Kidney (tissue), 22 donors: ENCODE measurements at places on chromosomes 12 and 14. TPM values are rescaled to one million over a fixed set of nuclear protein-coding genes. Genes with fewer than 3 reads are reported as not detected.

GNB3 gene
- 2.6 TPM for total RNA-seq

DNA sequence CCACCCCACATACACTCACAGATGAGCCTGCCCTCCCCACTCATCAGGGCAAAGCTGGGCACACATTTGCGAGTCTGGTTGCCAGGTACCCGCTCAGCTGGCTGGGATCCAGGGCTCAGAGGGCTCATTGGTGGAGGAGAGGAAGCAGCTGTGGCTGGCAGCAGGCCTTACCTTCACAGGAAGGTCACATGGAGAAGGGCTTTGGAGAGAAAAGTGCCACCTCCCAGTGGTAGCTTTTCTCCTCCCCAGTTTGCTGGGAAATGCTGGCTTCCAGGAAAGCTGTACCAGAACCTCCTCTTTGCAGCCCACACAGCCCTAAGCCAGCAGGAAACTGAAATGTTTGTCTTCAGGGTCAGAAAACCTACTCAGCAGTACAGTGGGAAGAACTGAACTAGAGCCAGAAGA is 55.6 kb downstream of the LGMN start:
- peak overlapping the region; percentile 23 for H3K27ac ChIP-seq
- H3K4me3 ChIP-seq = no peak overlapping the region
- no peaks in the 10 kb centered on the region for H3K27me3 ChIP-seq
- no peaks in the 10 kb centered on the region for H3K36me3 ChIP-seq
- peak; percentile 59 for DNase-seq

HSPB8 gene
- 81.3 TPM for total RNA-seq

DNA sequence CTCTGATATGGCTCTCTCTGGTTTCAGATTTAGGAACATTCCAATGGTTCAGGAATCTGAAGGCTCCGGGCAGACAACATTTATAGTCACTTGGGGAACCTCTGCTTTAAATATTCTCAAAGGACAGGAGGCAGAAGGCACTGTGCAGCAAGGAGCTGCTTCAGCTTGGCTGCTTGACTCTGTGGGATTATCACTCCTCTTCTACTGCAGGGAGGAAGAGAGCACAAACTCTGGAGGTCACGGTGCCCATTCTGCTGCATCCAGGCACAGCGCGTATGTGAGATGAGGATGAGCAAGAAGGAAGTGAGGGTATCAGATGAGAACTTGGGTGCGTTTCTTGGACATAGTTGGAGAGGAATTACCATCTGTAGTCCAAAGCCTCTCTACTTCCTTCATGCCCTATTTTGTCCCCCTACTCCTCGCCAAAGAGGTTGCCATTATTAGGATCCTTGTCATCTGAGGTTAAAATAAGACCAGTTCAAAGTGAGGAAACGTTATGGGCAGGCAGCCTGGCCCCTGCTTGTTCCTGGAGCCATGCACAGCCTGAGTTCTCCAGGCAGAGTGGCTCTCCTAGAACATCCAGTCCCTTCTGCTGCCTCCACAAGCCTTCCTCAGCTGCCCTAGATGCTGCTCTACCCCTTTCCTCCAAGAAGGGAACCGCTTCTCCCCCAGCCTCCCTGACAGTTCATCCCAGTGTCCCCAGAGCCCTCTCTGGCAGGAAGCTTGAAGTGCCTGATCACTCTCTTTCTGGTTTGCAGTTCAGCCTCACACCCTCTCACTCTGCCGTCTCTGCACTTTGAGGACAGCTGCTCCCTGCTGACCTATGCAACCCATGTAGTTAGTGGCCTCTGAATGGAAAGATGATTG is 12.5 kb downstream of the FGF6 start:
- H3K36me3 ChIP-seq = no peaks in the 10 kb centered on the region
- no peaks in the 10 kb centered on the region for H3K4me1 ChIP-seq
- no peak overlapping the region for H3K27ac ChIP-seq
- no peak for DNase-seq
- no peak overlapping the region for H3K4me3 ChIP-seq
- H3K27me3 ChIP-seq = no peaks in the 10 kb centered on the region

DNA sequence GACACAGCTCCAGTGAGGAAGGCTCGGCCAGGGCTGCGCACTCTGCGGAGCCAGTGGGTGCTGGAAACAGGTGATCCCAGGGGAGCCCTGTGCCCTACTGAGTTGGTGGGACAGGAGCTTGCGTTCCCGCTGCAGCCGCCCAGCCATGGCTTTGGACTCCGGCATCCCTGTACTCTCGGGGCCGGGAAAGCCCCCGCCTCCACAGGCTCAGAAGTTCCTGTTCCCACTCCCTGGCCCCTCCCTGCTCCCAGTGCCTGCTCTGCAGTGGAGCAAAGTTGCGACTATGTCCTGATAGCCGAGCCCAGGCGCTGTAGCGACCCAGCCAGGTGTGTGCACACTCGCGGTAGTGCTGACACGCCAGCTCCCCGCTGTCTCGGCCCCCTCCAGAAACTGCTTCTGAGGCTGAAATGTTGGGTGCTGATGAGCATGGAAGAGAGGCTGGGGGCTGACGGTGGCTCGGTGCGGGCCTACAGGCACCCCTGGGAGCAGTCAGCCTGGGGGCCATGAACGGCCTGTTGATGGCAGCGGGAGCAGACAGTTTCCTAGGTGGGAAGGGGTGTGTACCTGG is 344.6 kb upstream of the MGAT4C start:
- no peak overlapping the region for H3K27ac ChIP-seq
- H3K27me3 ChIP-seq = no peaks in the 10 kb centered on the region
- no peak overlapping the region for H3K4me3 ChIP-seq

DNA sequence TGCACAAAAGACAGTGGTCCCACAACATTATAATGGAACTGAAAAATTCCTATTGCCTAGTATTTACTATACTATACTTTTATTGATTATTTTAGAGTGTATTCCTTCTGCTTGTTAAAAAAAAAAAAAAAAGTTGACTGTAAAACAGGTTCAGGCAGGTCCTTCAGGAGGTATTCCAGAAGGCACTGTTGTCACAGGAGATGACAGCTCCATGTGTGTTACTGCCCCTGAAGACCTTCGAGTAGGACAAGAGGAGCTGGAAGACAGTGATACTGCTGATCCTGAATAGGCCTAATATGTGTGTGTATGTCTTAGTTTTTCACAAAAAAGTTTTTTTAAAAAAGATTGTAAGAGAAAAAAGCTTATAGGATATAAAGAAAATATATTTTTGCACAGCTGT is 12.3 kb downstream of the UBE2N start:
- no peak overlapping the region for H3K4me3 ChIP-seq
- no peaks in the 10 kb centered on the region for H3K4me1 ChIP-seq
- no peaks in the 10 kb centered on the region for H3K27me3 ChIP-seq
- H3K27ac ChIP-seq = no peak overlapping the region
- DNase-seq = no peak

SLC25A47 gene
- total RNA-seq = not detected
